ENCODE measurements at places on chromosomes 11 and 22. TPM values are rescaled to one million over a fixed set of nuclear protein-coding genes. Genes with fewer than 3 reads are reported as not detected.

GRCh38 chr11:8336356-8337129, 72.9 kb upstream of the LMO1 start:
- DNase-seq: no peak

- DNase-seq: no peak
These were observed 24.2 kb downstream of the MUC5AC start for GRCh38 chr11:1181853-1182535.

DNA sequence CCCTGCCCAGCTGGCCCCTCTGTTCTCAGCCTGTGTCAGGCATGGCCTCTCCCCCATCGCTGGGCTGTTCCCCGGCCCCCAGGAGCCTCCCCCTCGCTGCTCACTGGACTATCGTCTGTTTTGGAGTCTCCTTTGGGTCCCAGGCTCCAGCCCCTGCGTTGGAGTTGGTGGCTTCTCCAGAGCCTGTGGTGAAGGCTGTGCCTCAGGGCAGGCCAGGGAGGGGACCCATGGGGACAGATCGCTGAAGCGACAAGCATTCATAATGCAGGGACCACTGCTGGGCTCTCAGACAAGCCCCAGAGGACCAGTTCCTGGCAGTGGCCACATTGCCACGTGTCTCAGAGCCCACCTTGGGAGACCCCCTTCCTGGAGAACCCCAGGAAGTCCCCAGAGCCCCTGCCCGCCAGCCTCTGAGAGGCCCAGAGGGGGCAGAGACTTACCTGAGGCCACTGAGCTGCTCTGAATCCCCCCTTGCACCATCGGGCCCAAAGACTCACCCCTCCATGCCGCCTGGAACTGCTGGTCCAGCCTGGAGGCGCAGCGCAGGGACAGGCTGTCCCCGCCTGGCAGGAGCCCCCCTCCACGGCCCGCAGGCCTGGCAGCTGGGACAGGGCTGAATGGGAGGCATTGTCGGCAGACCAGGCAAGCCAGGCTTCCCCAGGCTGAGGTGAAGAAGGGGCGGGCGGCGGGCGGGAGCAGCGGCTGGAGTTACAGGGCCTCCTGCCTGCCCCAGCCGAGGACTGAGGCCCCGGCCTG, at the start of gene CHADL:
Gene CHADL (minus strand): TSS at position 555 of the 756 bp plus-strand sequence. CDS start 50 bp downstream, at position 505.
- no peak for DNase-seq

The DENND6B gene
- total RNA-seq: 1.0 TPM

GRCh38 chr11:26578998-26579661, 7.1 kb upstream of the MUC15 start:
- no peak for DNase-seq

GRCh38 chr11:67517784-67518552, 5.3 kb downstream of the CABP2 start:
- no peak for DNase-seq

The C1QTNF4 gene
- total RNA-seq: 0.86 TPM

The MS4A7 gene
- total RNA-seq: 16.0 TPM

DNA sequence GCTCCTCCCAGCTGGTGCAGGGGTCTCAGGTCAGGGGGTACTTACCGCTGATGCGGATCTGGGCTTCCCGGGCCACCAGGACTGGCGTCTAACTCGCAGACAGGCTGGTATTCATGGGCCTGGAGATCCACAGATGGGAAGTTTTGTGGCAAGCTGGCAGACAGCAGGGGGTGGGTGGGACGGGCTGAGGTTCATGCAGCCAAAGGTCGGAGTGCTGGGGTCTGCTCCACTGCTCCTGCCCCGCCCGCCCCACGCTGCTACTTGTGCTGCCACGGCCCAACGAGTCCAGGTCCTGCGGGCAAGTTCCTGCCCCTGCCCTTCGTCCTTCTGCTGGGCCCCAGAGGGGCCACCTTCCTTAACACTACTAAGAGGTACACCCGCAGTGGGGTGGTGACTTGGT, 3.1 kb downstream of the ACY3 start:
- no peak for DNase-seq

DNA sequence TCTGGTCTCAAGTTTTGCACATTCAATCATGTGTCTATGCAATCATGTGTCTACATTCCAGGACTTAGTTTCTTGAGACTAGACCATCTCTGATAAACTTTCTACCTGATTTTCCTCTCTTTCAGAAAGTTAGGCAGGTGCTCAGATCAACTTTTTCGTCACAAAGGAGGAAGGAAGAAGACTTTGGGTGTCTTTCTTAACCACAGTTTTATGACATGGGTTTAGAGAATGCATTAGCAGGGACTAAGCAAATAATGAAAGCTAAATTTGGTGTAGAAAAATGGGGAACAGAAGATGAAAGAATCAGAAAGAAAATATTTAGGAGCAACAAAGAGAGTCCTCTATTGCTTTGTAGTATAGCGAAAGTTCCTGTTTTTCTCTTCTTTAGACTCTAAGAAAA, 7.7 kb upstream of the GLYATL1B start:
- no peak for DNase-seq
